T-helper 22 cell (primary cell): ENCODE measurements at places on chromosomes 3 and 15.
A peak's percentile ranks its signal among the peaks of the same experiment; 100 is the strongest.

- DNase-seq = no peak
Measured at GRCh38 chr3:14791343-14791945, 27.3 kb upstream of the FGD5 start.

- no peak for DNase-seq
Measured at GRCh38 chr3:55538158-55538557, 51.1 kb upstream of the WNT5A start.

GRCh38 chr3:113241292-113242095 is 30.1 kb downstream of the BOC start:
- DNase-seq = no peak

DNA sequence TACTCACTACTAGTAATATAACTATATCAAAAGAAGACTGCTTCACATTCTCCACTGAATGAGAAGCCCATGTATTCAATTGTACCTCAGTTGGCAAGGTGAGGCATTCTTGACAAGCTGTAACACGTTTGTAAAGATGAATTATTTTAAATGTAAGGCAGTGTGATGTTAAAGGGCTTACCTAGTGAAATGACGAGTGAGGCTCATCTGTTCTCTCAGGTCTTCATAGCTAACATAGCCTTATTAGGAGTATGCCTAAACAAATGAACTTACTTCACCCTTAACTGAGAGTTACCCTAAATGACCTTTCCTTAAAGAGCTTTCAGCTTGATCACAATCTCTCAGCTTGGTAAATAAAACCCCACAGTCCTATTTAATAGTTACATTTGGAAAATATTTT is 127.3 kb downstream of the FEZF2 start:
- DNase-seq = no peak

DNA sequence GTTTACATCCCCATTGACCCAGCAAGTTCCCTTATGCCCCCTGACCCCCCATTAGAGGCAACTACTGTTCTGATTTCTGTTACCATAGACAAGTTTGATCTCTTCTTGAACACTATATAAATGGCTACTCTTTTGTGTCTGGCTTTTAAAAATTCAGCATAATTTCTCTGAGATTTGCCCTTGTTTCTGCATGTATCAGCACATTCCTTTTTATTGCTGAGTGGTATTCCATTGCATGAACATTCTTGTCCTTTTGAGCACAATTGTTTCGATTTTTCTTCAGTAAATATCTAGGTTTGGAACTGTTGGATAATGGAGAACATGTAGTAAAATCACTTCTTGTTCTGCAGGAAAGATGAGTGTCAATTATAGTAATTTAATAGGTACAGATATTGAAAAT is 49.1 kb upstream of the MYRIP start:
- no peak for DNase-seq

GRCh38 chr3:41193794-41194539 is 5.3 kb upstream of the CTNNB1 start:
- DNase-seq = no peak

DNA sequence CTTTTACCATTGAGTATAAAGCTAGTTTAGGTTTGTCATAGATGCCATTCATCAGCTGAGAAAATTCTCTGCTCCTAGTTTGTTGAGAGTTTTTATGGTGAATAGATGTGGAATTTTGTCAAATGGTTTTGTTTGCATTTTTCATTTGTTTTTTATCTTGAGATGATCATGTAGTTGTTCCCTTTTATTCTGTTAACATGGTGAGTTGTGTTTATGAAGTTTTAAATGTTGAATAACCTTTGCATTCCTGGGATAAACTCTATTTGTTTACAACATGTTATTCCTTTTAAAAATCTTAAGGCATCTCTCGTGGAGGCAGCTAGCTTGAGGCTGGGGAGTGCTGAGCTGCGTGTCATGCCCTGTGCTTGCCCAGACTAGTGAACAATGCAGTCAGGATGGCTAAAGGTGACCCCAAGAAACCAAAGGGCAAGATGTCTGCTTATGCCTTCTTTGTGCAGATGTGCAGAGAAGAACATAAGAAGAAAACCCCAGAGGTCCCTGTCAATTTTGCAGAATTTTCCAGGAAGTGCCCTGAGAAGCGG is 48.5 kb downstream of the ANAPC13 start:
- DNase-seq = no peak

DNA sequence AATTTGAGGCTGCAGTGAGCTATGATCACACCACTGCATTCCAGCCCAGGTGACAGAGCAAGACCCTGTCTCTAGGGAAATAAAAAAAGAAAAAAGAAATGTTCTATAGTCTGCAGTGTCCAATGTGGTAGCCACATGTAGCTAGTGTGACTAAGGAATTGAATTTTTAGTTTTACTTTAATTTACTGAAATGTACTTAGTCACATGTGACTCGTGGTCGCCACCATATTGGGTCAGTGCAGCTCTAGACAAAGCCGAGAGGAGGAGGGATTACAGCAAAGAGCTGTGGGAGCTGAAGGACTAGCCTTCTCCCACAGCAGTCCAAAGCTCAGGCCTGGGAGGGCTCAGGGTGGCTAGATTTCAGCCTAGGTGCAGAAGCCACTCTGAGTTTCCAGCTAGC is 65.9 kb upstream of the NTRK3 start:
- DNase-seq = no peak

DNA sequence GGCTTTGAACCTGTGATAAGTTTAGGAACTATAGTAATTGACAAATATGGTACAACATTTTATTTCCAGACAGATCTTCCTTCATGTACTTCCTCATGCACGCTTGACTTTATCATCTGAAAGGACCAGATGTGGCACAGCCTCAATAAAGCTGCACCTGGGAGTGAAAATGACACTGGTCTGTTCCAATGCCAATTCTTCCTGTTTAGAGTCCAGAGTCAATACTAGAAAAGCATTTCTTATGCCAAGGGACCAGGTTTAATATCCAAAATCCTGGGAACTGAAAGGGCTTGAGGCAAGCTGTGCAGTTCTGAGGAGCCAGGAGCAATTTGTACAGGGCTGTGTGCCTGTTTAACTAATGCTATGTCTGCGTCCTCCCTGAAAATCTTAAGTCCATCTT is 15.3 kb downstream of the DPH6 start:
- DNase-seq = no peak

GRCh38 chr3:66803206-66803605 is 194.9 kb upstream of the KBTBD8 start:
- no peak for DNase-seq

- DNase-seq = peak; percentile 32
Measured at GRCh38 chr3:56494679-56495322, 26.5 kb upstream of the ERC2 start.

DNA sequence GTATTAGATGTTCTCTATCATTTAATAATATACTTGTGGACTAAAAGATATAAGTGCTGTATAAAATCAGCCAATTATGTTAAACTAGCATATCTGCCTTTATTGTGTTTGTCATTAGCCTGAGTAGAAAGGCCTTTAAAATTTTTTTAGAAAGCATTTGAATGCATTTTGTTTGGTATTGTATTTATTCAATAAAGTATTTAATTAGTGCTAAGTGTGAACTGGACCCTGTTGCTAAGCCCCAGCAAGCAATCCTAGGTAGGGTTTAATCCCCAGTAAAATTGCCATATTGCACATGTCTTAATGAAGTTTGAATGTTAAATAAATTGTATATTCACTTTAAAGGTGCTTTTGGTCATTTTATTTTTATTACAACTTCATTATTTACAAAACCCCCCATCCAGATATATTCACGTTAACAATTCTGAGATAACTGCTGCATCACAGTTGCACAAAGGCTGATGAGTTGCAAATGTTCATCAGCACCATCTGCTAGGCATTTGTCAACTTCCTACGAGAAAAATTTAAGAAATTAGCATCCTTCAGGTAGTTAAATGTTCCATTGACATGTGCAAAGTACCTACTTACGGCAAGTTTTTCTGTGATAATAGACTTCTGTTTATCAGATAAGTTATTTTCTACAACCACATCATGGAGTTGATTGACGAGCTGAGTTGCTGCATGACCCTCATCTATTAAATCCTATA is 6.3 kb downstream of the EIF4A2 start:
- no peak for DNase-seq

- DNase-seq = no peak
Measured at GRCh38 chr3:170144437-170144843, 37.1 kb downstream of the PHC3 start.

DNA sequence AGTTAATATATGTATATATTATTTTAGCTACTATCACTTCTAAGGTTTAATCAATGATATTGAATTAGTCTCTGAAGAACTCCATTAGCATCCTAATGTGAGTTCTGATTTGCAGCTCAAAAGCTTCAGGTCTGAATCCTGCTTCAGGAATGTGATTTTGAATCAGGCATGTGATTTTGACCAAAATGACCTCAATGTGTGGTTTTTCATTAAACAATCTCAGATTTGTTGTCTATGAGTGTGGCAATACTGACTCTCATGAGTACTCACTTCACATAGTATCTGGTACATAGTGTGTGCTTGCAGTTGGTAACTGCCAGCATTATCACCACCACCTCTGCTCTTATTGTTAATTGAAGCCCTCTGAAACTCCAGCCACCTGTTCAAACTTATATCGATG is 251.0 kb downstream of the KCNH8 start:
- no peak for DNase-seq

- DNase-seq = no peak
Measured at GRCh38 chr3:115187149-115187757, 40.2 kb upstream of the ZBTB20 start.

GRCh38 chr3:108420926-108421325 is 89.5 kb downstream of the MYH15 start:
- no peak for DNase-seq

GRCh38 chr3:33105341-33105948 is 8.4 kb upstream of the CRTAP start:
- DNase-seq = no peak

GRCh38 chr15:79003896-79004295 is 59.0 kb upstream of the CTSH start:
- DNase-seq = no peak

DNA sequence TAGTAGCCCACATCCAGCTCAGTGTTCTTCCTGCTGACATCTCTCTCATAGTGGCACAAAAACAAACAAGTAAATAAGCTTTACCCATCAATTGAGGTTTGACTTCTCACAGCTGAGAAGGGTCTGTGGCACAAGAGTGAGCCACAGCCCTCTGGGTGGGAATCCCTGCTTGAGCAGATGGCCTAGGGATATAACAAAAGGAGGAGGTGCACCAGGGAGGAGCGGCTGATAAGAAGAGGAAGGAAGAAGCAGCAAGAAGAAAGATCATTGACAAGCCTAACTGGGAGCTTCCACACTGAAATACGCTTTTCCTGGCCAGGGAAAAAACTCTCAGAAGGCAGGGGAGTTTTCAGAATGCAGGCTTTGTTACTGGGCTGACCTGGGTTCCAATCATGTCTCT is 279.8 kb downstream of the UACA start:
- DNase-seq = no peak

DNA sequence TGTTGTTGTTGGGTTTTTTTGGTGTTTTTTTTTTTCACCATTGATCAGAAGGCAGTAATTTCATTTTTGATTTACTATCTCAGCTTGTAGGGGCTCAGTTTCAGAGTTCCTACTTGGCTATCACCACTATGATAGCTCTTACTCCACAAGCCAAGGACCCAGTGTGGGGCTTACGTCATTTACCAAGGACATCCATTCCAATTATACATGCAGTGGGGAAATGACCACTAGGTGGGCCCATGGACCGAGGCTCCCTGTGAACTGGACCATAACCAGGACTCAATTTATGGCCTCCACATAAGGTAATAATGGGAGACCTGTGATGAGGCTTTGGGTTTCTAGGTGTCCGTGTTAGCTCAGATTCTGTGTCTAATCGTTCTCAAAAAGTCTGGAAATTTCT is 67.5 kb upstream of the CACNA1D start:
- DNase-seq = no peak

DNA sequence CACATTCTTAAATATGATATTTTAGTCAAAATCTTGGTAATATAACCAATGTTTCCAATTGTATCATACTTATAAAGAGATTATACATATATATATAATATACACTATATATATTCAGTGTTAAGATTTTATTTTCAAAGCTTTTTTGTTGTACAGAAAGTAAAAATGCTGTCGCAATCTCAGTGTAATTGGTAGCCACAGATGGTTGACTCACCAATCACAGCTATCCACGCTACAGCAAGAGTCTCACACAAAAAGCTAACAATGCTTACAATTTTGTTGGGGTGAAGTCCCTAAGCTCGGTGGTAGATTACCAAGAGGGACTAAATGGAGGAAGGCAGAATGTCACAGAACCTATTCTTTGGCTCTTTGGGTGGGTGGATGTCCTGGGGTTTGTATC is 16.9 kb upstream of the CFAP161 start:
- no peak for DNase-seq

DNA sequence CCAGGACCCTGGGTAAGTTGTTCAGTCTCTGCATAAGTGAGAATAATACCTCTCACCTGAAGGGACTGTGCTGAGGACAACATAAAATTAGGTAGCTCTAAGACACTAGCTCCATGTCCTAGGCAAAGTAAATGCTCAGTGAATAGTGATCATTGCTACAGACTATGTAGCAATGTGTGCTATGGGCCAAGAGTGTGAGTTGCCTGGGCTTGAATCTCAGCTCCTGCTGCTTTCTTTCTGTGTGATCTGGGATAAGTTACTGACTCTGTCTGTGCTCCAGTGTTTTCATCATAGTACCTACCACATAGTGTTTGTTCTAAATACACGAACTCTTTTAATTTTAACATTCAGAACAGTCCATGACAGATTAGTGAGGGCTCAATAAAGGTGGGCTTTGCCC is 81.1 kb upstream of the MFGE8 start:
- DNase-seq = no peak

DNA sequence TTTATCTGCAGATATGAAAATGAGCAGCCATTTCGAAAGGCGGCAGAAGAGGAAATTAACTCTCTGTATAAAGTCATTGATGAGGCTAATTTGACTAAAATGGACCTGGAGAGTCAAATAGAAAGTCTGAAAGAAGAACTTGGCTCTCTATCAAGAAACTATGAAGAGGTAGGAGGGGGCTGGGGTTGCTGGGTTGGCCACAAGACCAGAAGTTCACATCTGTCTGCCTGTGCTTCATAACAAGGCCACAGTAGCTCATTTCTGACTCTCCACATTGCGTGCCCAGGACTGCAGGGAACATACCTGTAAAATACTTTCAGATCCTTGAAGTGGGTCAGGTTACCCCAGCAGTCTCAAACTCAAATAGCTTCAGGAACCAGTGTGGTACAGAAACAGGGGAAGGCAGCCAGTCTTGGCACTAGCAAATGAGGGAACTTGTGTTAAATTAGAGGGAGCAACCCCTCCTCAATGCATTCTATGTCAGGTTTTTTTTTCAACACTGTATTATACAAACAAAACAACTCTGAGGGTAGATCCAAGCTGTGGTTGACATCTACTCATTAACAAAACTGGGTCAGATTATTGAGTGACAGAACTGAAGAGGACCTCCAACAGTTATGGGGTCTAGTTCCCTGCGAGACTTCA is 48.7 kb downstream of the BFSP2 start:
- DNase-seq = no peak

GRCh38 chr15:71592203-71592602 is 218.2 kb upstream of the NR2E3 start:
- DNase-seq = no peak

GRCh38 chr15:57950381-57950946 is 115.0 kb downstream of the ALDH1A2 start:
- no peak for DNase-seq

GRCh38 chr15:28044121-28044672 is 54.9 kb downstream of the OCA2 start:
- DNase-seq = no peak
